Stimulated activated CD4-positive, alpha-beta T cell treated with anti-CD3 and anti-CD28 coated beads, Interleukin-1b, Interleukin-23, amount 100 ng/mL, for 24 hours (primary cell): ENCODE measurements at places on chromosomes 1 and 21.

DNA sequence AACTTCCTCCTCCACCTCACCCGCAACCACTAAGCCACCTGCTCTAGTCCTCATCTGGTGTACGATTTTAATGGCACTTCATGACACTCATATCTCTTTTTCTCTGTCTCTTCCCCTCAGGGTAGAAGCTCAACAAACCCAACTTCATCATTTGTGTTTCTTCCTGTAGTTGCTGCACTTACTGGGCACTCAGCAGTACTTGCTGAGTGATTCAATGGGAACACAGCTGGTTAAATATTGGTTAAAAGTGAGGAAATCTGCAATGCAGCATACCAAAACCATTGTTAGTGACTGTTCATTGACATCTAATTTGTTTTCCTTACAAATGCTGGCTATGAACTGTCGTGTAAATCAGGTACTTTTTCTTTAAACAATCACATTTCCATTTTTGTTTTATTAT, 541.1 kb upstream of the PRMT6 start:
- no peak for DNase-seq

- no peak for DNase-seq
Observed at GRCh38 chr1:111515291-111516004, 12.0 kb upstream of the ADORA3 start.

DNA sequence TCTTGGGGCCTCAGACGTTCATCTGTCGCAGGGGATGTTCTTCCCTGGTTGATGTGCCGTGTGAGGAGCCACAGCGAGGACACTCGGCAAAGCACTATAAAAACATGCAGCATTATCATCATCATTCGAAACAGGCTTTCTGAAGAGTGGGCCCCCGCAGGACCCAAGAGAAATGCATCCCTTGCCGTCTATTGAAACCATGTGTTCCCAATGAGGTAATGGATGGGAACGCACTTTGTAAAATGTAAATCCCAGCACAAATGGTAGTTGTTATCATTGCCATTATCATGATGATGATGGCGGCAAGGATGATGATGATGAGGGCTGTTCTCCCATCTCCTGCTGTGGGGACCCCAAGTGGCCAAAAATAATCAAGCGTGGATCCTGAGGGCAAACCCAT, 76.8 kb downstream of the GLIS1 start:
- no peak for DNase-seq

DNA sequence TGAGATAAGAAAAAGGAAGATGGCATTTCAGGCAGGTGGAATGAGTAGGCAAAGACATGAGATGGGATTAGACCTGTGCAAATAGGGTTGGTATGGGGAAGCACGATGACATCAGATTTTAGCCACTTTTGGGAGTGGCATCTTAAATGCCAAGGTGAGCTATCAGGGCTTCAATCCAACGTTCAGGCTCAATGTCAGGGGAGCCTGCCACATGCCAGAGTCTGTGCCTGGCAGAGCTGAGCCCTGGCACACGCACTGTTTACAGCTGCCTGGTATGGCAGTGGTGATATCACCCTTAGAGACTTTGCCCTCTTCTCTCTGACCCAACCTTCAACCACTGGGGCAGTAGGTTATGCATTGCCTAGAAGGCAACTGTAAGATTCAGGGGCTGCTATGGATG, 1.1 kb upstream of the GUCA2B start:
- DNase-seq = no peak

- no peak for DNase-seq
Observed at GRCh38 chr1:45340816-45341466, 701 bp upstream of the MUTYH start.
